Stimulated activated CD4-positive, alpha-beta T cell treated with anti-CD3 and anti-CD28 coated beads, Interleukin-15, amount 100 ng/mL, for 1 hour (primary cell): ENCODE measurements at places on chromosomes 12 and 14.

GRCh38 chr14:83300476-83301064 lies 1766.9 kb upstream of the SEL1L start:
- DNase-seq = no peak

DNA sequence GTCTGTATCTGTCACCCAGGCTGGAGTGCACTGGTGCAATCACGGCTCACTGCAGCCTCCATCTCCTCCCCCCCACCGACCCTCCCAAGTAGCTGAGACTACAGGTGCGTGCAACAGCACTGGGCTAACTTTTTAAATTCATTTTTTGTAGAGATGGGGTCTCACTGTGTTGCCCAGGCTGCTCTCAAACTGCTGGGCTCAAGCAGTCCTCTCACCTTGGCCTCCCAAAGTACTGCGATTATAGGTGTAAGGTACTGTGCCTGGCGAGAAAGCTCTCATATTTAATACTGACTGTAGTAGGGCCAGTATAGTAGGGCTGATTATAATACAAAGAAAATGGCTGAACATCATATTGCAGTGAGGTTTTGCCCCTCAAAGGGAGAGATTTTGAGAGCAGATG lies 2.4 kb downstream of the RIC8B start:
- DNase-seq = no peak

DNA sequence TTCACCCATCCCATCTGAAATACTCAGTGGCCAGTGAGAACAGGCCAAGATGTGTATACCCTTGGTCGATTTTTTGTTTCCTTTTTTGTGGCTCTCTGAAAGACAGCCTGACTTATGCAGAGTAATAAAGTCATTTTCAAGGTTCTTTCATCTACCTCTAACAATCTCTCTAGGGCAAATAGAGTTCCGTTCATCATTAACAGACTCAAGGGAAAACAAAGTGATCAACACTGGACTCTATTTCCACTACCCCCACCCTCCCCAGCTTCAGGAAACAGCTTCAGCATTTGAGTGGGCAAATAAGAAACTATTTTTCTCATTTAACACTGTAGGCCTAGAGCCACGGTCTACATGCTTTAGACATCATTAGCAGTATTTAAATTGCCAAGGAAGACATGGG lies 15.9 kb downstream of the PRKAB1 start:
- DNase-seq = no peak

DNA sequence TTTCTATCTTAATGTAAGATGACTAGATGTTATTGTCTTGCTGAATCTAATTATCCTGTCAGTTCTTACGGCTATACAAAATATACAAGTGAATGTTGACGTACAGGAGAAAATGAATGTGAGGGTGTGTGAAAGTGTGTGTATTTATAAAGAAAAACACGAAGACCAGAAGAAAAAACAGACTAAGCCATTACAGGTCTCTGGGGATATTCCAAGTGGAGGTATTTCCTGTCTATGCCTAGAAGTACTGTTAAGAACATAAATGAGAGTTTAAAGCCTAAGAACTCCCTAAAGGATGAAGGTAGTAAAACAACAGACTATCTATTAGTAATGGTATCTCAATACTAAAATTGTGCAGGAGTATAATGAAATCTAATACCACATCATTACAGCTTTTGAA lies 7.6 kb downstream of the MDM1 start:
- DNase-seq = no peak

GRCh38 chr14:77554207-77554606 lies 55.6 kb upstream of the ISM2 start:
- DNase-seq = no peak
